MCF 10A (cell line): ENCODE measurements at places on chromosomes 3 and 15. TPM values are rescaled to one million over a fixed set of nuclear protein-coding genes. Genes with fewer than 3 reads are reported as not detected.
A peak's percentile ranks its signal among the peaks of the same experiment; 100 is the strongest.

GRCh38 chr15:96345560-96346399, 15.3 kb downstream of the NR2F2 start:
- H3K27me3 ChIP-seq, result no peaks in the 10 kb centered on the region
- DNase-seq, result peak; percentile 23
- no peak overlapping the region for H3K27ac ChIP-seq
- peaks cover 9% of the 10 kb centered on the region for H3K4me1 ChIP-seq
- no peak overlapping the region for H3K4me3 ChIP-seq

GRCh38 chr3:181358562-181358961, 353.2 kb upstream of the SOX2 start:
- H3K27ac ChIP-seq, result no peak overlapping the region
- DNase-seq, result no peak
- H3K36me3 ChIP-seq, result peaks cover 4% of the 10 kb centered on the region
- H3K4me3 ChIP-seq, result no peak overlapping the region

DNA sequence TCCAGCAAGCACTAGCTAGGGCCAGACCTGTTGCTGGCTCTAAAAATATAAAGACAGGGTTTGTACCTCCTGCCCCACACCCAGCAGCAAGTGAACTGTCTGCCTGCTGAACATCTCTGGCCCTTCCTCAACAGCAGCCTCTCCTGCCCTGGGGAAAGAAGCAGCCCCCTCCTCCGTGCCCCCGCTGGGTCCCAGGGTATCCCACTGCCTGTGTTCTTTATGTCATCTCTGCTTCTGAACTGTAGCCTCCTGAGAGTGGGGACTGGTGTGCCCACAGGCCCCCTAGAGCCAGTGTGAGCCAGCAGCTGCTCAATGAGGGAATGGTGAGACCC, 54.5 kb downstream of the ACAD9 start:
- H3K36me3 ChIP-seq, result no peaks in the 10 kb centered on the region
- H3K4me3 ChIP-seq, result no peak overlapping the region
- peaks cover 23% of the 10 kb centered on the region for H3K27me3 ChIP-seq

GRCh38 chr3:132879656-132880055, 157.4 kb upstream of the NPHP3 start:
- no peaks in the 10 kb centered on the region for H3K36me3 ChIP-seq
- DNase-seq, result no peak
- no peak overlapping the region for H3K4me3 ChIP-seq
- H3K27me3 ChIP-seq, result peaks cover 25% of the 10 kb centered on the region

GRCh38 chr3:27653803-27654558, 68.1 kb downstream of the EOMES start:
- no peak overlapping the region for H3K4me3 ChIP-seq
- no peak for DNase-seq
- no peaks in the 10 kb centered on the region for H3K36me3 ChIP-seq
- H3K27me3 ChIP-seq, result no peaks in the 10 kb centered on the region
- peaks cover 5% of the 10 kb centered on the region for H3K4me1 ChIP-seq
- H3K27ac ChIP-seq, result no peak overlapping the region

DNA sequence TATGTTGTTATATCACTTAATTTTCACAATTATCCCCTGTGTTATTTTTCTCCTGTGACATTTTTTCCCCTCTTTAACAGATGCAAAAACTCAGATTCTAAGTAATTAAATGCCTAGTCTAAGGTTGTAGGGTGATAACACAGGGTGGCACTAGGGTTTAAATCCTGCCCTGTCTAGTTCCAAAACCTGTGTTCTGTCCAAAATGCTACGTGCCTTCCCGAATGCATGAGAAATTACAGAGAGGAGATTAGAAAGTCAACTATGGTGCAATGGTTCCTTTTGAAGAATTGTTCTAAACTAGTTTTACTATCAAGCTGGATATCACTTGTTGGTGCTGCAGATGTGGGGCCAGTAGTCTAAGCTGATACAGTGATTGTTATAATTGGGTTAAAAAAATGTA, 108.0 kb downstream of the DIPK2A start:
- DNase-seq, result no peak
- no peaks in the 10 kb centered on the region for H3K36me3 ChIP-seq

The CADM2 gene
- total RNA-seq, result not detected in 2 replicates
